ENCODE measurements at places on chromosomes 11 and 22.
A peak's percentile ranks its signal among the peaks of the same experiment; 100 is the strongest.

DNA sequence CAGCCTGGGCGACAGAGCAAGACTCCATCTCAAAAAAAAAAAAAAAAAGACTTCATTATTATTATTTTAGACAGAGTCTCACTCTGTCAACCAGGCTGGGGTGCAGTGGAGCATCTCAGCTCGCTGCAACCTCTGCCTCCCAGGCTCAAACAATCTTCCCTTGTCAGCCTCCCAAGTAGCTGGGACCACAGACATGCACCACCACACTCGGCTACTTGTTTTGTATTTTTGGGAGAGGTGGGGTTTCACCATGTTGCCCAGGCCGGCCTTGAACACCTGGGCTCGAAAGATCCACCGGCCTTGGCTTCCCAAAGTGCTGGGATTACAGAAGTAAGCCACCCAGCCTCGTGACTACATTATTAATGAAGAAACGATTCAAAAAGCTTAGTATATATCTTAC is 5.3 kb upstream of the TYMP start:
- no peak for DNase-seq

GRCh38 chr11:105840391-105840790 is 181.6 kb downstream of the MSANTD4 start:
- no peak for DNase-seq

GRCh38 chr11:72684236-72684912 is 10.2 kb upstream of the PDE2A start:
- no peak for DNase-seq

GRCh38 chr11:7889985-7890384 is 41.1 kb downstream of the OR10A6 start:
- no peak for DNase-seq

DNA sequence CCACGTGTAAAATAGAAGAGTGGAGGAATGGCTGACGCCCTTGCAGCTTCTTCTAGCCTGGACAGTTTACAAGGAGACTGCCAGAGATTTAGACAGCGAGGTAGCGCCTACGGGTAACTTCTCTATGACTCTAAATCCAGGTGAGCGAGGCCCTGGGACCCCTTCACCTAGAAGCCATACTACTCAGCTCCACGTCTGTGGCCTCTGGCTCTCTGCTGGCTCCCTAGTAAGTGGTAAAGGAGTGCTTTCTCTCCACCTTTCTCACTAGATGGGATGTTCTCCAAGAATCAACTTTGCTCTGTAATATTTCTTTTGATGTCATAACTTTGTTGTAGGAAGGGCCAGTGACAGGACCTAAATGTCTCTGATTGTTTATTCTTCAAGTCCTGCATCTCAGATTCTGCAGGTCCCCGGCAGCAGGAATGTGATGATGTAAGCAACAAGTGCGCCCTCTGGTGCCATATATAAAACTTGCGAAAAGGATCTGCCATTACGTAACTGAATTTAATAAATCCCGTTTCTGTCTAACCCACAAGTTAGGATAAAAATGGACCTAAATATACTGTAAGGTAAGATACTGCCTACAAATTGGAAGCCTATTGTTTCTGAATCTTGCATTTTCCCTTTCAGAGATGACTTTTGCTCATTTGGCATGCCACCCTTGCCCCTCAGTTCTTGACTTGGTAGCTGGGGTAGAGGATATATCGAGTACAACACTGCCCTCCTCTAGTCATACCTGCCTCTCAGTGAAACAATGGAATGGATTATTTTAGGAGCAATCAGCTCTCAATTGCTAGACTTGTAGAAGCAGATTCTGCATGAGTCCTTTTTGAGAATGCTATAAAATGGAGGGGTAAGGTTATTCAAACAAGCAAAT is 11.0 kb upstream of the PTPN5 start:
- no peak for DNase-seq

GRCh38 chr11:119643212-119643875 is 85.7 kb downstream of the NECTIN1 start:
- no peak for DNase-seq

- DNase-seq = no peak
These were observed 34.6 kb downstream of the FAM118A start for GRCh38 chr22:45344334-45344733.

GRCh38 chr11:6667733-6668374 is 12.2 kb upstream of the DCHS1 start:
- DNase-seq = no peak

GRCh38 chr11:61453695-61454094 is 23.8 kb downstream of the SDHAF2 start:
- DNase-seq = no peak

DNA sequence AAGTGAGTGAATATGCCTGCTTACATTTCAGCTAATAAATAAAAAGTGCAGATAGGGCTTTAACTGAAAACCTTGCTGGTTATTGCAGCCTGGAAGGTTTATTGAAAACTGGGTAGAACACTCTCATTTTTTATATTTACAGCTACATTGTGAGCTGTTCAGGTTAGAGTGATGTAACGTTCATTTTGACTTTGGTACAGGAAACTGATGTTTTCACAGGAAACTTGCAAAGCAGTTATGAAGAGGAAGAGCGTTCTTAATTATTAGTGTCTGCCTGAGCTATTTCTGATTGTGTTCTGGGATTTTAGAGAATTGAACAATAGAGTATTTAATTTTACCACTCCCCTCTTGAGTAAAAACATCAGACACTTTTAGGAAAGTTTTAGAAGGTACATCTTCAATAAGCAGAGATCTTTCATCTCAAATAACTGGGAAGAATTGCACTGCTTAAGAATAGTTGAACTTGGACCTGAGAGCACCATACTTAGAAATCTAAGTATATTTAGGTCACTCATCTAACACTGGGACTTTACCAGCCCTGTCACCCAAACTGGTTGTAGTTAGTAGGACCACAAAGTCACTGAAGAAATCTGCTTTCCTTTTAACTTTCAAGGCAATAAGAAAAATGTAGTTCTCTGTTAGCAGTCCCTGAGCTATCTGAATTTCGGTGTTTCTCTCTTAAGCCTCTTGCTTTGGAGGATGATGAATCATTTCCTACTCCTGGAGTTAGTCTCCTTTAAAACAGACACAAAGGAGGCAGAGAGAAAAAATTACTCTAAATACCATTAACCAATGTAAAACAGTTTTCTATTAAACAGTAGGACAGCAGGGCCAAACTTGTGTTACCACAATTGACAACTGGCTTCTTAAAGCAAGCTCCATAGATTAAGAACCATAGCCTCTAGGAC is 128.6 kb upstream of the DDI1 start:
- DNase-seq = no peak

DNA sequence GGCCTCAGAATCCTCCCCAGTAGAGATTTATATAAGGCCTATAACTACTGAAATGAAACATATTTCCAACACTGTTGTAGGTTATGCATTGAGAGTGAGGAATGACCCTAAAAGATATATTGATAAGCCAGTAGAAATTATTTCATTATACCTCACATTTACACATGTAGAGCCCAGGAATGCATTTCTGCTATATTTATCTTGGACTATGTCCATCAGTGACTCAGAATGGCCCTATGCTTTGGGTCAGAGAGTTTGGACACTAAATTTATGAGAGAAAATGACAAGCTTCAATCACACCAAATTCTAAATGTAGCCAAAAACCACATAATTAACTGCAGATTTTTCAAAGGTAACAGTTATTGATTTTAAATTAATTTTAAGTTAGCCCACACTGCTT is 761.9 kb downstream of the DLG2 start:
- DNase-seq = no peak

- no peak for DNase-seq
These were observed 101.4 kb upstream of the ZC3H12C start for GRCh38 chr11:109991835-109992234.

GRCh38 chr11:83778596-83778995 is 492.4 kb upstream of the CCDC90B start:
- no peak for DNase-seq

DNA sequence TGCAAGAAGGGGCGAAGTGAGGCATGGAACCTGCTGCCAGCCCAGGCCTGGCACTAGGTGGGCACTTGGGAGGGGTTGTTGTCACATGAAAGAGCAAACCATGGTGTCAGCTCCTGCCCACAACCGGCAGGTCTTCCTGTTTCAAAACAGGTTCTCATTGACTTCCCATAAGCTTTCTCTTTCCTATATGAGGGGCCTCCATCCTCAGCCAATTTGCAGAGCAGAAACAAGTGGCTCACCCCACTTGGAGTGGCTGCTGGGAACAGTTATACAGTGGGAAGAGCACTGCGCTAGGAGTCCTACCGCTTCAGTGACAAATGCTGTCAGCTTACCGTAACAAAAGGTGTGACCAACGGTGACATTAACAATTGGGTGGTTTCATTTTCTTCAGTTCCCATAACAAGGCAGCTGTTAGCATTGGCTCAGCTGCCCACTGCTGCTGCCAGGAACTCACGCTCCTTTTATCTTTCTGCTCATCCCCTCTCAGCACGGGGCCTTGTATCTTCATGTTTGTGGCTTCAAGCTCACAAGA is 10.2 kb upstream of the SSTR3 start:
- DNase-seq = no peak

DNA sequence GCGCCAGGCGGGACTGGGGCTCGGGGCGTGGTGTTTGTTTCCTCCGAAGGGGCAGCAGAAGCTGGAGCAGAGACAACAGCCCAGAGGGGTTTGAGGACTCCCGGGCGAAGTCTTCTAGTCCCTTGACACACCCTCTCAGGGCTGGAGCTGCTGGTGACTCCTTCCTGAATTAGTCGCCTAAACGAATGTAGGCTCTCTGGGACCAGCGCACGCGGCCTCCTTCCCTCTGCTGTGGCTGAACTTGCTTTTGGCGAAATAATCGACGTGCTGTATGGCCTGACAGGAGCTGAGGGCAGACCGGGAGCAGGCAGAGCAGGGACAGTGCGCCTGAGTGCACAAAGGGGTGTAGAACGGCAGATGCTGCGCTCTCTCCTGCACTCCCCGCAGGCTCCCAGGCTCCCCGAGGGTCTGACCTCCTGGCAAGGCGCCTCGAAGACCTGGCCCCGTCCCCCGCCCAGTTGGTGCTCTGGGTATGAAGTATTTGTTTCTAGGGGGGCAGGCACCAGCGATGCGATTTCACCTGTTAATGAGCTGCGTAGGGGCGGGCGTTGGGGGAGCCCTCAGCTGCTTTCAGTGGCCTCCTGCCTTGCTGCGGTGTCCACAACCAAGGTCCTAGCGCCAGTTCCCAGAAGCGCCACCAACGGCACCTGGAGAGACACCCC is 5.3 kb downstream of the SLC17A6 start:
- no peak for DNase-seq

- DNase-seq = no peak
These were observed 69.7 kb downstream of the PRSS23 start for GRCh38 chr11:86869966-86870570.

GRCh38 chr22:40176921-40177737 is 596 bp upstream of the TNRC6B start:
- peak; percentile 42 for DNase-seq

GRCh38 chr11:46612326-46612725 is 4.7 kb downstream of the HARBI1 start:
- DNase-seq = no peak

GRCh38 chr11:68014157-68014946 is 4.2 kb downstream of the ALDH3B1 start:
- DNase-seq = no peak

DNA sequence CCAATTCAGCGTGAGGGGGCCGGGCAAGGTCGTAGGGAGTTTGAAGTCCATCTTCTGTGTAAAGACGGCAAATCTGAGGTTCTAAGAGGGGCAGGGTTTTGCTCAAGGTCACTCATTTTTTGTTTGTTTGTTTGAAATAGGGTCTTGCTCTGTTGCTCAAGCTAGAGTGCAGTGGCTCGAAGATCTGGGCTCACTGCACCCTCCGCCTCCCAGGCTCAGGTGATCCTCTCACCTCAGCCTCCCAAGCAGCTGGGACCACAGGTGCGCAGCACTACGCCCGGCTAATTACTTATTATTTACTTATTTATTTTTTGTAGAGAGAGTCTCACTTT is 355 bp upstream of the AP1B1 start:
- DNase-seq = no peak

DNA sequence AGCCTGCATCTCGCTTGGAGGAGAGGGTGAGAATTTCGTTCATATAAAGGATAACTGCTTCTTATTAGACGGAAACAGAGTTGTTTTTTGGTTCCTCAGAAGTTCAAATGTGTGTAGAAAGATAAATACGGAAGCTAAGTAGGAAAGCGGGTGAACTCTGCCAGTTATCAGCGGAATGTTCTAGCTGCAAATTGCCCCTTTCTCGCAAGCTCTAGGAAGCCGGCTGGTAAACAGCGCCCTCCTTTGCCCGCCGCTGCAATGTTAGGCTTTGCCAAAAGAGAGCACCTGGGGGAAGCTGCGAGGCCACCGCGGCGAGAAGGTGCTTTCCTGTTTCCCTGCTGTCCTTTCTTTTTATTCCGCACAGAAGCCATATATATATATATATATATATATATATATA is 67.0 kb downstream of the IGLL5 start:
- DNase-seq = no peak

GRCh38 chr11:1271002-1271401 is 38.4 kb downstream of the TOLLIP start:
- DNase-seq = no peak

DNA sequence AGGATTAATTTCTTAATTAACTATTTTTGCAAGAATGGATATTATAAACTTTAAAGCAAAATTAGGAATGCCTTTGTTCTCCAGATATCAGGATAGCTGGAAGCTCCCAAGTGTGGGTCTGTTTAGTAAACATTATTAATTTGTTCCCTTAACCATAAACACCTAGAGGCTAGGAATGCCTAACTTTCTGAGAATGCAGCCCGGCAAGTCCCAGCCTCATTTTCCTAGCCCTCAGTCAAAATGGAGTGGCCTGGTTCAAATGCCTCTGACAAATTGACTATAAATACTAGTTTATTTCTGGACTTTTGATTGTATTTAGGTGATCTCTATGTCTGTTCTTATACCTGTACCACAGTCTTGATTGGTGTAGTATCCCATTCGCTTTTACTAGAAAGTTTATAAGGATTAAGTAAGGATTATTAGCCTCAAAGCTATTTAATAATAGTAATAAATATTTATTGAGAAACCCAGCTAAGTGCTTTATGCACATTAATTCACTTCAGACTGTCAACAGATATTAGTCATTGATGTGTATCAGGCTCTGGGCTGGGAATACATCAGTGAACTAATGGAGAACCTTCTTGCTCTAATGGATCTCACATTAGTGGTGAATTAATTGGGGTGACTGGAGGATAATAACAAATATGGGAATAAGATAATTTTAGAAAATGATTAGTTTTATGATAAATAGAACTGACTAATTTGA is 25.8 kb downstream of the PPME1 start:
- no peak for DNase-seq

DNA sequence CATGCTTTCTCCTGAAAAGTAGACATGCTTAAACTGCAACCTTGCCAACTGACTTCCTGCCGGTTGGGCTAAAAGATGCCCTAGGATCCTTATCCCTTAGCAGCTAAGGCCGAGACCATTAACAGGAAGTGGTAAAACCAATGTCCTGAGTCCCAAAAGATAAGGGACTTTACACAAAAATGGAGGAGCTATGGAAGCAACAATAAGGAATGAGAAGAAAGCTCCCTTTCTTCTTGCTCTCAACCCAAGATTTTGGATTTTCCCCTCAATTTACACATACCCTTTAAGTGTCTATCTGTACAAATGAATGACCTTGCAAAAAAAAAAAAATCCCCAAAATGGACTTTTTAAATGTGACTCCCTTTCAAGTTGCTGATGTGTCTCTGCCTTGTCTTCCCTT is 11.1 kb downstream of the MRPL17 start:
- DNase-seq = no peak

GRCh38 chr11:79388201-79388600 is 52.6 kb downstream of the TENM4 start:
- DNase-seq = no peak

GRCh38 chr22:32476281-32477195 is 1.9 kb downstream of the FBXO7 start:
- DNase-seq = no peak

Data from activated CD8-positive, alpha-beta memory T cell treated with anti-CD3 and anti-CD28 coated beads for 48 hours (primary cell).